ENCODE measurements at places on chromosomes 3 and 15.

GRCh38 chr15:101209285-101209845 is 42.5 kb downstream of the CHSY1 start:
- no peak for DNase-seq

DNA sequence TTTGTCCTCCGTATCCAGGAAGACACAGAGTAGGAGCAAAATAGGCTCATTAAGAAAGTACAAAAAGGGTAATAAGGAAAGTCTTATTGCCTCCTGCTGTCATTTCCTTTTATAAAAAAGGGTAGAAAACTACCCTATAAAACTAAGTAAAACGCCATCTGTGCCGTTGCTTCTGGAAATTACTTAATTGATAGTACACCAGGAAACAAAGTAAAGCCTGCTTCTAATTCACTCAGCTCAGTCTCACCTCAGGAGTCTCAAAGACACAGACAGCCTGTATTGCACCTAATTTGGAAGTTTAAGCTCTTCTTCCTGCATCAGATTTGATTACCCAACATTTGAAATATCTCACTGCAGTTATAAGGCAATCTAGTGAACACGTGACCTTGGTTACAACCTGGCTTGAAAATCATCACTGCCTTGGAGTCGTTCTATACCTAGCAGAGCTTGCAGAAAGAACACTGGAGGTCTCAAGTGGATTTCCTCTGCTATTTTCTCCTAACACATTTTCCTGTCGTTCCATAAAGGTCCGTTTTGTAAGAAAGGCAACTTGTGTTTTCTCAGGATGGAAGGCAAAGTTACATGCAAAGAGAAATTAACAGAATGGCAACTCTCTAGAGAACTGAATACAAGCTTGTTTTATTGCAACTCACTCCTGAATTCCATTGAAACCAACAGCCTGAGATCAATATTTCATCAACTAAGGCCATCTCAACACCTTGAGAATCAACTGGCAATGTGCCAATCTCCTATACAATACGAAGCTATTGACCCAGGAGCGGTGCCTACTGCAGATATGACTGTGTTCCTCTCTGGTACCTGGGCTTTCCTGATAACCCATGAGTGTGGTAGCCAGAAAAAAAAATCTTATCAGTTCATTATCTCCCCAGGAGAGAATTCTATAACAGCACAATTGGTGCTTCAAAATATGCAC is 203.3 kb upstream of the LMCD1 start:
- no peak for DNase-seq

GRCh38 chr3:64922213-64922612 is 234.4 kb upstream of the ADAMTS9 start:
- no peak for DNase-seq

- no peak for DNase-seq
Measured at GRCh38 chr3:20235796-20236195, 49.8 kb upstream of the SGO1 start.

- no peak for DNase-seq
Measured at GRCh38 chr15:32888221-32888761, 170.5 kb downstream of the GREM1 start.

GRCh38 chr3:27471923-27472550 is 12.1 kb downstream of the SLC4A7 start:
- no peak for DNase-seq

DNA sequence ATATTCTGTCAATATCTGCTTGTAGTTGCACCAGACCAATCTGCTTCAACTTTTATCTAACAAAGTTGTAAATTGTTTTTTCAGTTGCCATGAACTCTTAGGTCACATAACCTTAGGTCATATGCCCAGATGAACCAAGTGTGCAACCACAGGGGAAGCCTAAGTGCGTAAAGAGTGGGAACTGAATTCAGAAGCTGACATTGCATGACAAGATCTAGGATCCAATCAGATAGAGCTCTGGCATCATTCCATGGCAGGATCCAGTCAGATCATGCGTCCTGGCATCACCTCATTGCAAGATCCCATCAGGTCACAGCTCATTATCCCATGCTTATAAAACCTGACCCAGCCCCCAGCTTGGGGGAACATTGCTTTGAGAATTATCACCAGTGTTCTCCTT is 18.9 kb upstream of the IFT57 start:
- no peak for DNase-seq

All from activated T-helper 9 cell treated with anti-CD3 and anti-CD28 coated beads, Interleukin-2, amount 50 U/mL, for 16 hours (primary cell).